Ammon's horn (tissue), 1 donor: ENCODE measurements at places on chromosomes 1 and 21.

DNA sequence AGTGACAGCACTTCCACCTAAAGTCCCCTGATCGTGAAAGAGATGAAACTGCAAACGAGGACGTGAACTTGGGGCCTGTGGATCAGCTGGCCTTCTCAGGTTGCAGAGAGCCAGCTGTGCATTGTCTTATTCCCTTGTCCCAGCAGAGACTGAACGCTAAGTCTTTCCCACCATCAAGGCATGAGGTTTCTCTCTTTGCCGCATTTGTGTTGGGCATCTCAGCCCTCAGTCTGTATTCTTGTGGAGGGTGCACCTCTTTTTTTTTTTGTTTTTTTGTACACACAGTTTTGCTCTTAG lies 71.4 kb downstream of the KIF26B start:
- no peak for DNase-seq

DNA sequence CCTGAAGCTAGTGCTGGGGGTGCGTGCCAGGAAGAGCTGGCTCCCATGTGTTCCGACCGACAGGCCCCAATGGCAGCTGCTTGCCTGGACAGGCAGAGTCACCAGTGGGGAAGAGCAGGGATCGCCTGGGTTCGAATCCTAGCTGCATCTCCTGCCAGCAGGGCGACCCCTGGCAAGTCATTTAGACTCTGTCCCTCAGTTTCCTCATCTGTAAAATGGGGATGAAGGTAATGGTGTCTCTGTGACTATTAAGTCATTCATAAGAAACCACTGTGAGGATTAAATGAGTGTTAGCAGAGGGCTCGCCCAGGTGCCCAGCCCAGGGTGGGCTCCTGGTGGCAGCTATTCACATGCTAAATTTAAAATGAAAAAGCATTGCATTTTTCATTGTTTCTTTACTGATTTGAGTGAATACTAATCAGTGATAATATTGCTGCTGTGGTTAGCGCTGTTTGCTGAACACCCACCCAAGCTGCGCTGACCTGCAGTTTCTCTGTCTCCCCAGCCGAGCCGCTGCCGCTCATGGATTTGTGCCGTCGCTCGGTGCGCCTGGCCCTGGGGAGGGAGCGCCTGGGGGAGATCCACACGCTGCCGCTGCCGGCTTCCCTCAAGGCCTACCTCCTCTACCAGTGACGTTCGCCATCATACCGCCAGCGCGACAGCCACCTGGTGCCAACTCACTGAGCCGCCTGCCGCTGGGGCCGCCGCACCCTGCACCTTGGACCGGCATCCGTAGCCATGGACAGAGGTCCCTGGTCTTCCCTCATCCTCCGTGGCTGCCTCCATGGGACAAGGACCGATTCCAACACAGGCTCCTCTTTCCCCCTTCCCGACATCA lies 74.5 kb downstream of the SPSB1 start:
- no peak for DNase-seq

- peak; percentile 94 for DNase-seq
Measured at GRCh38 chr1:11099310-11100148, at the start of gene EXOSC10. Gene EXOSC10, minus strand, starts transcription at chr1:11099869. Its CDS starts 38 bp downstream, at chr1:11099831.

- DNase-seq = peak; percentile 45
Measured at GRCh38 chr1:32963746-32964460, 706 bp downstream of the RNF19B start.

DNA sequence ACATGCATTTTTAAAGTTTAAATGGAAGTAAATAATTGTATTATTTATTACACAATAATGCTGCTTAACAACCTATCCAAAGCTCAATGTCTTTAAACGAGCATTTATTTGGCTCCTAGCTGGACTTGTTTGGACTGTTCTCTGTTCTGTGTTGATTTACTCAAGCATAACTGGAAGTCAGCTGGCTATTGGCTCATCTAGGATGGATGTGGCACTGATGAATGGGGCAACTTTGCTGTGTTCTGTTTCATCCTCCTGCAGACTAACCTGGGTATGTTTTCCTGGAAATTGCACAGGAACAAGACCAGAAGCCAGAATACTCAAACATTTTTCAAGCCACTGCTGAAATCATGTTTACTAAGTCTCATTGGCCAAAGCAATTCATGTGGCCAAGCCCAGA lies 70.8 kb upstream of the HSD17B7 start:
- no peak for DNase-seq

GRCh38 chr1:230715510-230715909 lies 1.6 kb upstream of the AGT start:
- DNase-seq = no peak

DNA sequence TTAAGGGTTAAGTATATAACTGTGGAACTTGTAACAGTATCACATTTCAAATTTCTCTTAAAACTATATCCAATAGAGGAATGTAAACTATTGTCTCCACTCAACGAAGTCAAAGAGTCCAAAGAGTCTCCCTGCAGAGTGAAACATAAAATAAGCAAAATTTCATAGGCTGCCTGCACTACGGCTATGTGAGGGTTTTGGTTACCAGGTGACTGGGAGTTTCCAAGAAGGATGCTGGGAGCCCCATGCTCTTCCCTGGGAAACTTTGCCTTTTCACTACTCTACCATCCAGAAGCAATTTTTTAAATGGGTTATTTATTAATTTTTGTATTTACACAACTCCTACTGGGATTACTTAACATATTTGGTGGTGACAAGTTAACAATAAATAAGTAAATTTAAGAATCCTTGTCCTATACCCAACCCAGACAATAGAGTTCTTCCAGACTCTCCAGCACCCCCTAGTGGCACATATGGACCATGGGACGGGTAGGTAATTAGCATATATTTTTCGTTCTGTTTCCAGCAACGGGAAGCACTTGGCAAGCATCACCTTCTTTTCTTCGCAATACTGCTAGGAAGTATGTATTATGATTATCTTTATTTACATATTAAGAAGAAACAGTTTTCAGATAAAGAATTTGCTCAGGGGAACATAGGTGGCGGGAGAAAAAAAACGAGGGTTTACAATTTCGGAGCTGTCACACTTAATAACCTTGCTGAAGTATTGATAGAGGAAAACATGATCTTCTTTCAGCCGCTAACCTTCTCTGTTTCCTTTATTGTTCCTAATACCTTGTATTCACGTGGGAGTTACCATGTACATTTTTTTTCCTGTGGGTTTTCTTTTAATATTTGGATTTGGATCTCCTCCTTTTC lies 3.5 kb downstream of the FMO2 start:
- peak; percentile 54 for DNase-seq

GRCh38 chr1:32052887-32053286 lies 19.9 kb upstream of the TMEM39B start:
- DNase-seq = no peak

DNA sequence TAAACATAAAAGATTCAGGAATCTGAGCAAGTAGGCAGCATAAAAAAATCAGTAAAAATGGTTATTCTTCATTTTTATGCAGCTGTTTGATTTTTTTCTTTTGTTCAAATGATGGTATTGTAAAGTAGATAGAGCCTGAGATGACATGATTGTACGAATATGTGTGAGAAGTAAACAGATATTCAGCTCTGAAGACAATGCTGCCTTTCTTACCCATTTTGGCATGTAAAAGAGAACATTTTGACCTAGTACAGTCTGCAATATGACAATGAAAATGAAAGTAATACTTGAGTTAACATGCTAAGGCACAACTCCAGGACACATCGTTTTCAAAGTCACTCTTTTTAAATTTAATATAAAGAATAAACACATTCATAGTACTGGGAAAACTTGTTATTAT lies 95.7 kb upstream of the NCAM2 start:
- DNase-seq = peak; percentile 86

DNA sequence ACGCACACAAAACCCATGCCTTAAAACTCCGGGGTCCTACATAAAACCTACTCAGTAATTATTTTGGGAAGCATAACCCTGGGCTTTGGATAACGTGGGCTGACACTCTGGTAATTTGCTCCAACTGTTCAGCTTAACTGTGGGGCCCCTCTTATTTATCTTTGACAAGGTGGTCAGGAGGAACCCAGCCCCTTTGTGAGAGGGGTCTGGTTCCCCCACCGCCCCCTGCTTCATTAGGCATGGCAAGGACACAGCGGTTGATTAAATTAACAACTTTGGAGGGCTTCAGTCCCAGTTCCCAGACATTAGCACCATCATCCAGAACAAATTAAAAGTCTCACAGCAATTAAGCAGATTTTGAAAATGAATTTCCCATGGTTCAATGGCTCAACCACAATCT lies 14.7 kb downstream of the WLS start:
- no peak for DNase-seq

GRCh38 chr1:192601567-192601966 lies 26.0 kb downstream of the RGS1 start:
- no peak for DNase-seq

DNA sequence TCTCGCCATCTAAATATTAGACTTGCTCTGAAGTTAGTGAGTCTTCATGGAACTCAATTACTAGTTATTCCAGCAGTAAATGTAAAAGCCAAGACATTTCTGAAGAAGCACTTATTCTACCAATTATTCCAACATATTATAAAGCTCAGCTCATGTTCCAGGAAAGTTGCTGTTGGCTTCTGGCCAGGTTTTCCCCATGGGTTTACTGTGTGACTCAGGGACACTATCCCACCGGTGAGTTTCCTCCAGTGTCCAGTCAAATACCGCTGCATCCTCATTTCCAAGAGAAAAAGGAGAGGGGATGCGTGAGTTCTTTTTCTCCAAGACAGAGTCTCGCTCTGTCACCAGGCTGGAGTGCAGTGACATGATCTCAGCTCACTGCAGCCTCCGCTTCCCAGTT lies 9.2 kb upstream of the HHIPL2 start:
- no peak for DNase-seq

GRCh38 chr1:64172458-64172983 lies 30.9 kb upstream of the UBE2U start:
- no peak for DNase-seq

DNA sequence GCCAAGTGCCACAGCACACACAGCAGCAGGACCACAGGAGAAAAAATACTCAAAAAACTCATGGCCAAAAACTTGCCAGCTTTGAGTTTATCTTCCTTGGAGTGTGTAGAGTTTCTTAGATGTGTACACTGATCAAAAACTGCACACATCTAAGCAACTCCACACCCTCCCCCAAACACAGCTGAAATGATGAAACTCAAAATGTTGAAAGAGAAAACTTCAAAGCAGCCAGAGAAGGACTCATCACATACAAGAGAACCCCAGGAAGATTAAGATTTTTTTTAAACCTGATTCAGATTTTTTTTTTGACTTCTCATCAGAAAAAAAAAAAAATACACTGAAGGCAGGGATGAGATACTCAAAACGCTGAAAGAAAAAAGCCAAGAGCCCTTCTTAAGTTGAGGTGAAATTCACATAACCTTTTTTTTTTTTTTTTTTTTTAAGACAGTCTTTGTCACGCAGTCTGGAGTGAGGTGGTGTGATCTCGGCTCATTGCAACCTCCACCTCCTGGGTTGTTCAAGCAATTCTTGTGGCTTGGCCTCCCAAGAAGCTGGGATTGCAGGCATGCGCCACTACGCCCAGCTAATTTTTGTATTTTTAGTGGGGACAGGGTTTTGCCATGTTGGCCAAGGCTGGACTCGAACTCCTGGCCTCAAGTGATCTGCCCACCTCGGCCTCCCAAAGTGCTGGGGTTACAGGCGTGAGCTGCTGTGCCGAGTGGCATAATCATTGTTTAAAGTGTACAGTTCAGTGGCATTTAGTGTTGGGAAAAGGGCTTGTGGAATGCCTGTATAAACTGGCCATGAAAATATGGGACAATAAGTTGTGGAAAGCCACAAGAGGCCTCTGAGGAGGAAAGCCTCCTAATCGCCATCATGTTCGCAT lies 20.9 kb upstream of the PDXK start:
- no peak for DNase-seq

- DNase-seq = no peak
Measured at GRCh38 chr21:45404730-45405270, at the start of gene COL18A1. Gene COL18A1, plus strand, starts transcription at chr21:45405165. Its CDS starts 66 bp downstream, at chr21:45405231.

- no peak for DNase-seq
Measured at GRCh38 chr1:36157973-36158826, 2.2 kb downstream of the MAP7D1 start.

DNA sequence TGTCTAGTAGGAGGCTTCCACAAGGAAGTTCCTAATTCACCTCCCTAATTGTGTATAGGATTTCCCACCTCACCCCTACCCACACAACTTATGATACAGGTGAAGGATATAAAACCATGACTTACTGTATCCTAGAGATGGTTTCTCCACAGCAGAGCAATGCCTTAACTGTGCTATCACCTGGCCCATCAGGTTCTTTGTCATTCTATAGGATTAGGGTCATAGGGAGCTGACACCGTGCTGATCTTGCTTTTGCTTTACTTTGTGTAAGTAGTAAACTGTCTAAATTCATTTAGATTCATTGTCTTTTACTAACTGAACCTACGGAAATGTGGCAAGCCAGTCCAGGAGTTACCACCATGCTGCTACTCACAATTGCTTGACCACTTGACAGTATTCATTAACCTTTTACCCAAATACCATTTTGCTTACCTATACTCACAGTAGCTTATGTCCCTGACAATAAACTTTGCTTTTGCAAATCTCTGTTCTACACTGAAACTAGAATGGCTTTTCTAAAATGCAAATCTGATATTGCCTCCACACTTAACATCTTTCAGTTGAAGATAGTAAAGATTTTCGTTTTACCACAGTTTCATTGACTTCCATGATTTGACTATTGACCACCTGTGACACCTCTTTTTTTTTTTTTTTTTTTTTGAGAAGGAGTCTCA lies 147.6 kb downstream of the IFI44 start:
- DNase-seq = no peak

- DNase-seq = no peak
Measured at GRCh38 chr1:15033264-15033663, 120.3 kb upstream of the TMEM51 start.

DNA sequence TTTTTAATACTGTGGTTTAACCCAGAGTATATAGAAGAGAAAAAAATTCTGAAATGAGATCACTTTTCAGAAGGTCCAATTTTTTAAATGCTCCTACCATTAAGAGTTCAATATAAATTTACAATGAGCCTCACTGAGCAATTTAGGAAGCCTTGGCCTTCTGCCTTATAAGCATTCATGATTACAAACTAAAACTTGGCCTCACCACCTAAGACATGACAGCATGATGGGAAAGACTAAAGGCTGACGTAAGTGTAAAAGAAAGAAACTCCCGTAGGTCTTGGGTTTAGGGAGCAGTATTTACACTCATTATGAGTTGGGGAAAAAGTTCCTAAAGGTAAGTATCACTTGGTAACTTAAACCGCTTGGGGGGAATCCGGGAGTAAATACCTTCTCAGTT lies 70.7 kb upstream of the ESRRG start:
- DNase-seq = no peak

DNA sequence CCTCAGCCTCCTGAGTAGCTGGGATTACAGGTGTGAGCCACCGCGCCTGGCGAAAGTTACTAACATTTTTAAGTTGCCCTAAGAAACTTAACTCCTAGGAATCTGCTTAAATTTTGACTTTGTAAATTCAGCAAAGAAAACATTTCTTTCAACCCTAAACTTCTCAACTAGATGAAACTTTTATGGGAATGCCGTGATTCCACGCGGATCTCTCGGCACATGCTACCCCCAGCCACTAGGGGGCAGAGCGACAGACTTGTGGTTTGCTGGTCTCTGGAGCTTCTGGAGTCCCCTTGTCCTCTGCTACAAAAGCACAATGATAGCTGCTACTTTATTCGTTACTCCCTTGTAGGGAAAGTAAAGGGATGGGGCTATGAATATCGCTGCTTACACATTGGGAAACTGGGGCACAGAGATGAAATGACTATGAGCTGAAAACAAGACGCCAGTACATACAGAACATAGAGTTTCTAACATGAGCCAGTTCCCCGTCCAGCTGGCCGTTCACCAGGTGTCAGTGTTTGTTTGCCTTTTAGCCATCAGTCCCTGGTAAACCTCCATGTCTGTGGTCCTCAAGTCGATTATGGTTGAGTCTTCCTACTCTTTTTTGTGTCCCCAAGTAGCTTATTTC lies 114.7 kb downstream of the PBX1 start:
- no peak for DNase-seq
